ENCODE measurements at places on chromosomes 6 and 20. TPM values are rescaled to one million over a fixed set of nuclear protein-coding genes. Genes with fewer than 3 reads are reported as not detected.

The HTR1B gene
- 0.74 TPM for total RNA-seq

The RAB44 gene
- total RNA-seq: 0.05 TPM

The PCSK2 gene
- not detected for total RNA-seq

The PROKR2 gene
- total RNA-seq: not detected

The BRPF3 gene
- total RNA-seq: 20.3 TPM

The SLA2 gene
- 0.12 TPM for total RNA-seq

The BPIFA3 gene
- total RNA-seq: not detected

The OR2H1 gene
- total RNA-seq: not detected

The MPIG6B gene
- 0.42 TPM for total RNA-seq

The PAX1 gene
- not detected for total RNA-seq

The ERVFRD-1 gene
- not detected for total RNA-seq

The CDC5L gene
- 24.6 TPM for total RNA-seq

The EDN3 gene
- total RNA-seq: not detected

The ZNF311 gene
- total RNA-seq: not detected

The CYP21A2 gene
- 1.4 TPM for total RNA-seq

The DAAM2 gene
- total RNA-seq: not detected

The TMEM74B gene
- total RNA-seq: 25.7 TPM

The MED20 gene
- total RNA-seq: 26.4 TPM

The DDX43 gene
- total RNA-seq: not detected

The PRSS16 gene
- 14.5 TPM for total RNA-seq

The GRM1 gene
- not detected for total RNA-seq

The ARID1B gene
- 35.6 TPM for total RNA-seq

The BPIFB4 gene
- not detected for total RNA-seq

The COX4I2 gene
- total RNA-seq: not detected

The WFDC10B gene
- not detected for total RNA-seq

The UBD gene
- total RNA-seq: not detected

The CFAP206 gene
- 0.54 TPM for total RNA-seq

The SALL4 gene
- 1.9 TPM for total RNA-seq

The RGS17 gene
- total RNA-seq: 3.9 TPM

The NKX2-2 gene
- total RNA-seq: not detected

The CLPSL2 gene
- 1.7 TPM for total RNA-seq

The DYNLT2 gene
- 1.5 TPM for total RNA-seq

The WFDC2 gene
- 1.1 TPM for total RNA-seq

The SLC35F1 gene
- total RNA-seq: 0.07 TPM

The TOX2 gene
- total RNA-seq: 39.6 TPM

The MC3R gene
- not detected for total RNA-seq

The LY6G6F gene
- total RNA-seq: not detected

The MUC21 gene
- total RNA-seq: not detected

The POU5F1 gene
- total RNA-seq: 1.9 TPM

The MOG gene
- not detected for total RNA-seq

The ADAM33 gene
- not detected for total RNA-seq

The STMND1 gene
- not detected for total RNA-seq

The HACE1 gene
- total RNA-seq: 10.9 TPM

All from HCT116 (cell line).